Stimulated activated naive CD4-positive, alpha-beta T cell (primary cell): ENCODE measurements at places on chromosomes 1 and 21.
A peak's percentile ranks its signal among the peaks of the same experiment; 100 is the strongest.

DNA sequence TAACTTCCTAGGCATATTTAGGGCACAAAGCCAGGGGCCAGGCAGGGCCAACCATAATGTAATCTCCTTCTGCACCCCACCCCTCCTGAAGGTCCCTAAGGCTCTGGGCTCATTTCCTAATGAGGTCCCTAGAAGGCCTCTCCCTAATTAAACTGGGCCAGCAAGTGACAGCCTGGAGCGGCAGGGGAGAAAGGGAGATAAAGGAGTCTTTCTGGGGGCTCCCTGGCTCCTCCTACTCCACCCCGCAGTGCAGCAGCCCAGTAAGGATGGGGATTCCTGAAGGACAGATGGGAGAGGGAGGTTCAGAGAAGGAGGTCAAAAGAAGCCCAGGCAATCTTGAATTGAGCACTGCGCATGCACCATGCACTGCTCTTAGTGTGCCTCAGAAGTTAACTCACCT is 12.8 kb downstream of the LRP8 start:
- DNase-seq, result no peak

DNA sequence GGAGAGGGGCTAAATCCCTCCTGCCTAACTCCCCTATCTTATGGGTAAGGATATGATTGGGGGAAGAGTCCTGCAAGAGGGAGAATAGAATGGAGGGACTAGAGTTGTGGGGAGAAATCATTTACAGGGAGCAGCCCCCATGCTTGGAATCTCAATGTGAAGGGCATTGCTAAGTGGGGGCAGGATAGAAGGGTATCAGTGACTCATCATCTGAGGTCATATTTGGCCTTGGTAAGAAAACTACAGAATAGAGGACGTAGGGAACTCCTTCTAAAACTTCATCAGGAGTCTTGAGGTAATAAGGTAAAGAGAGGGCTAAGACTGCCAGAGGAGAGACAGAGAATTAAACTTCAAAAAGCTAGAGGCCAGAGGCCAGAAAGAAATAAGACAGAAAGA is 487 bp downstream of the HJV start:
- no peak for DNase-seq

DNA sequence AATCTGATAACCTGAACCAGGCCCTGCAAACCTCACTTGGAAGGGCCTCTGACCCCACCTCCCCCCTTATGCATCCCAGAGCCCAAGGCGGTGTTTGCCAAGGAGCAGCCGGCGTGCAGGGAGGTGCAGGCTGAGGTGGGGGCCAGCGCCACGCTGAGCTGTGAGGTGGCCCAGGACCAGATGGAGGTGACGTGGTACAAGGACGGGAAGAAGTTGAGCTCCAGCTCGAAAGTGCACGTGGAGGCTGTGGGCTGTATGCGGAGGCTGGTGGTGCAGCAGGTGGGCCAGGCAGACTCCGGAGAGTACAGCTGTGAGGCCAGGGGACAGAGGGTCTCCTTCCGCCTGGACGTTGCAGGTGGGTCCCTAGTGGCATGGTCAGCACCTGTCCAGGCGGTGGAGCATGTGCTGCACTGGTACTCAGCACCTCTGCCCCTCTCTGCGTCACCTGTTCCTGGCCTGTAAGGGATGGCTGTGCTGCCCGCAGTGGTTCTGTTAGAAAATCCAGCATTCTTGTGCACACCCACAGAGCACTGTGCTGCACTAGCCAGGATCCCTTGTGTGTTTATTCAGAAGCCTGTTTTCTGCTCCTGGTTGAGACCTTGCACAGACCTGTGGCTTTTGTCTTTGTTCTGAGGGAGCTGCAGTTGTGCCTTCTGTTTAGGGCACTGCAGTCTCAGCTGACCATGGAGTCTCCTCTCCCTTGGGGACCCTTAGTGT is 11.6 kb downstream of the OBSCN start:
- no peak for DNase-seq

DNA sequence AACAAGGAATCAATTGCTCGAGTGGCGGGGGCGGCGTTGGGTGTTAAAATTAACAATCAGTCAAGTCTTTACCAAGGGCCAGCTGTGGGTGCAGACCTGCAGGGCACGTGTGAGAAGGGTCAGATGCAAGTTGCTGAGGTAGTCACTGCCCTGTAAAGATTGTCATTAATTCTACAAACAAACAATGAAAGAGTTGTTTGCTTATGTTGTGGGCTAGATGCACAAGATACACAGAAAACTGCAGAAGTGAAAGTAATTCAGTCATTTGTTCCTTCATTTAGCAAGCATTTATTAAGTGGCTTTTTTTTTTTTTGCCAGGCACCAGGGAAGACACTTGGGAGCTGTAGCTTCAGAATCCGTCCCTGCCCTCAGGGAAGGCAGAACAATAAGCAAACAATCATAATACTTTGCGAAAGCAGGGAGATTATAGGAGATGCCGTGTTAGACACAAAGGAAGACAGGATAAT is 79.5 kb downstream of the NR5A2 start:
- DNase-seq, result no peak

DNA sequence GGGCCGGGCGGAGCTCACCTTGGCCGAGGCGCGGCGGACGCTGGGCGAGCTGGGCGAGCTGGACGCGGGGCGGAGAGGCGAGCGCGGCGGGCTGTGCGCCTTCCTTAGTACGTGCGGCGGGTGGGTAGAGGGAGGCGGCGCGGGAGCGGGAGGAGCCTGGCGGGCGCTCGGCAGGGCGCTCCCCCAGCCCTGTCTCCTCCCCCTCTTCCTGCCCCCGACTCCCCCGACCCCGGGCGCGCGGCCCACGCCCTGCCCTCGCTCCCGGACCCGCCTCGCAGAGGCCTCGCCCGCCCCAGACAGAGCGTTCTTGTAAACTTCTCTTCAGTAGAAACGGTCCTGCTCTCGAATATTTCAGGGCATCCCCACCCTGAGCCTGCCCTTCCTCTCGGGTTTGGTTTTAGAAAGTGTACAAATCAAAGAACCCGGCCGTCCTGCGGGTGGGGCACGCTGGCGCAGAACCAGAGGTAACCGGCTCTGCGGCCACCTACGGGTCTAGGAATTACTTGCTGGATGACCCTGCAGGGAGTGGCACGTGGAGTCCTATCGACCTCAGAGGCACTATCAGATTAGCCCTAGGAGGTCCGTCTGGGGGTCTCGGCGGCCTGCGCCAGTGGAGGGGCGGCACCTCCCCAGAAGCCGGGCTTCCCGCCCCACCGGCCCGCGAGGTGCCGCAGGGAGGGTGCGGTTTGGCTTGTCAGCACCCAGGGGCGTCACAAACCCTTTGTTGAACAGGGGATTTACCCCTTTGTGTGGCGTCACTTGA is at the start of gene S100A10:
Gene S100A10, minus strand, starts transcription at position 126 of the 763 bp plus-strand sequence. CDS start 7,629 bp downstream, outside the sequence.
- peak; percentile 64 for DNase-seq

DNA sequence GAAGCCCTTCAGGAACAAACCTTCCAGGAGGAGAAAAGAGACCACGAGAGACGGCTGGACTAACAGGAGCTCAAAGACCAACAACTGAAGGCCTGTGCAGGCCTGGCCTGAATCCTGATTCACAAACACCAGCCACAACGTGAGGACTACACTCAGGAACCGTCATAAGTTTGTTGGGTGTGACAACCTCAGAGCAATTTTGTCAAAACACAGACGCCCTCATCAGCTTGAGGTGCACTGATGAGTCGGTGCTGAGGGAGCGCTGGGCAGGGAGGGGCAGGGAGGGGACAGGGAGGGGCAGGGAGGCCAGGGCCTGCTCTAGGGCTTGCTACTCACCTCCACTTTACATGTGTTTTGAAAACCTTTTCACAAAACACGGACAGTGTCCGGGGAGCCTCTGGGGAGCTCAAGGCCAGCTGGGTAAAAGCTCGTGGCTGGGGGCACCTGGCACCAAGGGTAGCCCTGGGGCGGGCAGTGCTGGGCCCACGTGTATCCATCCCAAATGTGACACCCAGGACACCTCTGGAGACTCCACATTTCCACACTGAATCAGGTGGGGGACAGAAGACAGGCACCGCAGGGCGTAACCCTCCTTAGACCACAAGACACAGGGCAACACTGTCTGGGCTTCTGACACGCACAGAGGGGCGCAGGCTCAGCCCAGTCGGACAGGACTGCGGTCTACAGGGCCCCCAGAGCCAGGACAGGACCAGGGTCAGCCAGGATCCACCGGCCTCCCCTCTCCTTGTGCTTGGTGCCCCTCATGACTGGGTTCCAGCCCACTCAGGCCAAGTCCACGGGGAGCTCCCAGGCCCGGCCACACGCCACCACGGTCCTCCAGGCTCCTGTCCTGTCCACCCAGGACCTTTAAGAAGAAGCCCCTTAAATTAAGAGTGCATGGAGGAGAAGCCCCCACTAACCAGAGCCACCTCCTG is 16.5 kb downstream of the LSS start:
- DNase-seq, result no peak

GRCh38 chr1:22888320-22889075 is 84.2 kb downstream of the LACTBL1 start:
- no peak for DNase-seq

- no peak for DNase-seq
Measured at GRCh38 chr1:181985936-181986906, 75.3 kb downstream of the ZNF648 start.

GRCh38 chr1:241115784-241116183 is 241.2 kb downstream of the RGS7 start:
- no peak for DNase-seq

GRCh38 chr1:106755682-106756406 is 300.6 kb upstream of the PRMT6 start:
- DNase-seq, result no peak

- no peak for DNase-seq
Measured at GRCh38 chr1:163410073-163410999, 88.6 kb downstream of the NUF2 start.

GRCh38 chr1:230807029-230807428 is 59.8 kb downstream of the CAPN9 start:
- no peak for DNase-seq

DNA sequence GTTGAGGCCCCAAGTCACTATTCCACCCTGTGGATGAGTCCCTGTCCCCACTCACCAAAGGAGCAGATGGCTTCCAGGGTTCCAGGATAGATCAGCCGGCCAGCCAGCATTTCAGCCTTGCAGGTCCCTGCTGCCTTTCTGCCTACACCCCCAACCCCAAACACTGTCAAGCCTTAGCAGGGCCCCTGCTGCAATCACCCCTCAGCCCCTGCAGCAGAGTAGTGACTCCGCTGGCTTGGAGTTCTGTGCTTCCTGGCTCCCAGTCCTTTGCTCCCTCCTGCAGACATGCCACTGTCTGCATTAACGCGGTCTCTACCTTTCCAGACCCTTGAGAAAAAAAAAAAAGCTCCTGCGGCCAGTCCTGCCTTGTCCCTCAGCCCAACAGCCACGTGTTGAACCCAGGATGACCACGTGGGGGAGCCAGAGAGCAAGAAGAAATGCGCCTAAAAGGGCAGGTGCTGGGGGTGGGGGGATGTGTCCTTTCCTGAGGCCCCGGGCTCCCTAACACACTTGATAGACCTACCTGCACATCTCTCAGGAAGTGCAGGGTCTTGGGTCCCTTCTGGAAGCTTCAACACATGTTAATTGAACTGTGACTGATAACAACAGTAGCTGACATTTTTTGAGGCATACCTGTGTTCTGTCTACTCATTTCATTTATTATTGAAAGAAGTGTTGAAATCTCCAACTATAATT is 37.4 kb downstream of the RASSF5 start:
- peak; percentile 77 for DNase-seq

DNA sequence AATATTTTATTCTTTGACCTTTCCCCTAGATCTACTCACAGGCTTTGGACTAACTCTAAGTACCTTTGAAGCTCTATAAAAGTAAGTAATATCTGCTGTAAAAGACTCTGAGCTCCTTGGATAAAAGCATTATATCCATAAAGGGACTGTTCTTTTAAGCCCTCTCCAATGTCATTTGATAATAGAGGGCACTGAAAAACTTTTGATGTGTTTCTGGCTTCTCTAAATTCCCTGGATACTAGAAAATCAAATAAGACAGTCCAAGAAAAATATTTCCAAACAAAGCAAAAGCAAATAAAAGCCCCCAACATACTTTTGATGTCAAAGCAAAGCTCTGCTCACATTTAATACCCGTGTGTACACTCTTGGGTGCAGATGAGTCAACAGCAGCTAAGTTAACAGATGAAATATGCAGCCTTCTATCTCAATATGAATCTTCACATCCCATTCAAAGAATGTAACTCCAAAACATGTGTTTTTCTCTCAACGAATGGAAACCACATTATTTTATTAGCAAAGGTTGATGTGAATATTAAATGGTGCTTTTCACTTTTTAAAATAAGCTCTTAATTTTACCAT is 230.3 kb downstream of the CENPF start:
- no peak for DNase-seq

- no peak for DNase-seq
Measured at GRCh38 chr1:107637101-107637500, 327.9 kb downstream of the VAV3 start.

DNA sequence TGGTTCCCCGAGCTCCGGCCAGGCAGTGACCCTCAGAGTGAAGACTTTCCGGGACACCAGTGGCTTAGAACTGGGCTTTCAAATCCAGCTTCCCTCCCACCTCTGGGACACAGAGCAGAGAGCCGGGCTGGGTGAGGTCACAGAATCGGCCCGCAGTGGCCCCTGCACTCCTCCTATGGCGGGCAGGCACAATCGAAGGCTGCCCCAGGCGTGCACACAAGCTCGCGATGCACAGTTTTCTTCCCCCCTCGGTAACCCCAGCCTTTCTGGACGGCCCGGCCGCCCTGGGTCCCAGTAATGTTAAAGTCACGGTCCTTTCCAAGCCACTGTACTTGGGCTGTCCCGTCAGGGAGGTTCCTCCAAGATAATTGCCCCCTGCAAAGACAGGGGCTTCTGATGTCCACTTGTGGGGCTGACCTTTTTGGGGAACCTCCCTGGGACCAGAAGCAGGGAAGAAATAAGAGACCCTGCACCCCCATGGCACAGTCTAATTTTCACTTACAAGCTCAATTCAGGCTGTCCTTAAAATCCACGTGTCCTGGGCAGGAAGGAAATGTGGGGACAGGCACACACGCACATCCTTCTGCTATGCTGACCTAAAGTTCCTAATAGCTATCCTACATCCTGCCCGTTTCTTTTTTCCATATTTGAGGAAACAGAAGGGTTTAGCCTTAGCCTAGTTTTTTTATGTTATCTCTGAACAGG is 13.7 kb downstream of the TFF3 start:
- DNase-seq, result no peak

GRCh38 chr1:236222632-236223031 is 59.1 kb downstream of the ERO1B start:
- no peak for DNase-seq

- DNase-seq, result no peak
Measured at GRCh38 chr1:217141711-217142110, 418.5 kb upstream of the ESRRG start.

DNA sequence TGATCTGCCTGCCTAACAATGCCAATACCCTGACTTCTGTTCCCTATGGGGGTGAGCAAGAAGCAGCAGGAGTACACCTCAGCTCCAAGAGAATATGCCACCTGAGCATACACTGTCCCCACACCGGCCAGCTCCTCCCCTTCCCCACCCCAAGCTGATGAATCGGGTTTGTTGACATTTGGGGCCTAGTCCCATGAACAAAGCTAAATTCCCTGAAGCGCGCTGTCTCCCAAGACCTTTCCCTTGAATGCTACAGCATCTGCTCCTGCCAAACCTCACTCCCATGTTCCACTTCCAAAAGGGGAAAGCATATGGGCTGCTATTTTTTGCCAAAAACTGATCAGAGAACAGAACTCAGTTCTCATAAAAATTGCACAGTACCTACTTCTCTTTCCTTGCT is 220.4 kb upstream of the CAMK1G start:
- DNase-seq, result no peak

GRCh38 chr1:109441069-109441468 is 14.8 kb upstream of the PSMA5 start:
- no peak for DNase-seq

- DNase-seq, result no peak
Measured at GRCh38 chr1:165890684-165891083, 63.3 kb downstream of the UCK2 start.
